ENCODE measurements at places on chromosomes 7 and 10.

- DNase-seq: no peak
These were observed 70.0 kb downstream of the CAMK1D start for GRCh38 chr10:12419262-12419847.

DNA sequence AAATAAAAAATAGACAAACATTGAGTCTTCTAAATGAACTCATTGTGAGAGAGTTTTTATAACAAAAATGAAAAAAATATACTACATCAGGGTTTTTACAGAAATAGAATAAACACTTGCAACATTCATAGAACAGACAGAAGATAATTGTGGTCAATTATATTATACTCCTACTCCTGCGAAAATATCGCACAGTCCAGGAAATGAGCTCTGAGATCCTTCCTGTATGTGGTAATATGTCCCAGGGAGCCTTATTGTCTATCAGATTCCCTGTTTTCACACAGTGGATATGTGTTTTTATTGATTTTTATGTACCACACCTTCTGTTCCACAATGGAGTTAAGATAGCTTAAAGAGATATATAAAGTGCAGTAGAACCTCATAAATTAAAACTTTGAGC is 27.5 kb upstream of the RELN start:
- DNase-seq: no peak

- DNase-seq: no peak
These were observed 250.4 kb upstream of the TCERG1L start for GRCh38 chr10:131561897-131562296.

DNA sequence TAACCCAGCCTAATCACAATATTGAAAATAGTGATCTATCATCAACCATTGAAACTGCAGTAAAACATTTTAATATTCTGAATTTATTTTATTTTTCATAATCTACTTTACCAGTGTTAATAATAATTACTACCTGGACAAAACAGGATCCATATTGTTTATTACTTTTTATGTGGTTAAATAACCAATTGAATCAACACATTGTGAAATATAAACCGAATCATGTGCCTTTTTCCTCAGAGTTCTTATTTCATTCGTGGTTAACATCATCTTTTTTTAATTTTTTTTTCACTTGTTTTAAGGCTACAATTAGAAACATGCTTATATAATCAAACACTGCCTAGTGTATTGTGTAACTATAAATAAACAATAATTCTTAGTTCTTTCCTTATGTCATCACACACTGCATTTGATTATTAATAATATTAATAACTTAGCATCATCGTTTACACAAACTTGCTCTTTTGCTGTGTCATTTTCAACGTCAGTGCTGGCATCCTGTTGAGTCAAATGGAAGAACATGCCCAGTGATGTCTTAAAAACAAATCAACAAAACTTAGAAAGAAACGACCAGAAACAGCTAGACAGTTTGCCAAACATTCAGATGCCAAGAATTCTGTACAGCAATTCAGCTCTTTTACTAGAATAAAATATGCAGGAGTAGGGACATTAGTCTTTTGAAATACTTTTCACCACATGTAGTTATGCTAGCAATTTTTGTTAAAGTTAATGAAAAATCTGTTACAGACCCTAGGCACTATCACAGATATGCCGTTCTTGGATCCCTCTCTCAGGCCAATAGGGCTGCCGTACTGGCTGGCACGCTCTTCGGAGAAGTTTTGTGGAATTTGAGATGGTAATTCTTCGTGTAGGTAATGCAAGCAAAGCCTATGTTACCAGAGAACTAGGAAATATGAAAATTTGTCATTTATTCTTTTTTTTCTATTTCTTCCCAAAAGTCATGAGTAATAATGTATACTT is 330.4 kb upstream of the SEMA3A start:
- no peak for DNase-seq

- DNase-seq: no peak
These were observed 44.9 kb downstream of the GLI3 start for GRCh38 chr7:42192066-42192465.

DNA sequence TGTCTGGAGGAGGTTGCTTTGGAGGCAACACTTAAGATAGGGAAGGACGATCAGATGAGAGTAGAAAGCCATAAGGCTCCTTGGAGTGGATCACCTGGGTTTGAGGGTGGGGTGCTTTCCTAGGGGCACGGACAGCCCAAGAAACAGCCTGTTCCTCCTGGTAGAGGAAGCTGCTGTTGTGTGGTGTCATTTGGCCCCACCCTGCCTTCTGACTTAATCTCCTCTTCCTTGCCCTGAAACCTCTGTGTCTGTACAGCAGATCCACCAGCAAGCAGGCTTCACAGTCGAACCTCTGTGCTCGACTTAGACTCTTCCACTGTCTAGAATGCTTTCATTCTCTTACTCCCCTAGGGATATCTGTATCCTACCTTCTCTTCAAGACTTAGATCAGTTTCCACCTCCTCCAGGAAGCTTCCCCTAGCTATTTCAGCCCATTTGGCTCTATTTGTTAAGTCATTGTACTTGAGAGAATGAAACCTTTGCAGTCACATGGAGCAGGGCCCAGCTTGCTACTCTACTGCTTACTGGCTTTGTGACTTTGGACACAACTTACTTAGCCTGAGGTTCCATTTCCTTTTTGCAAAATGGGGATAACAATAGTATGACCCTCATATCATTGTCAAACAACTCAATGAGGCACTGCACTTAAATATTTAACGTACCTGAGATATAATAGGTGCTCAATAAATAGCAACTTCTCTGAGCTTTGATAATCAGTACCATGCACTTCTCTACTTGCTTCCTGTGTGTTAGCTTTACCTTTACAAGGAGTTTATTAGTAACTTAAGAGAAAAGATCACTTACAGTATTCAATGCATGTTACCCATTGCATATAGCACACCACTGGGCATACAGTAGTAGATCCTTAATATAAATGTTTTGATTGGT is 5.0 kb downstream of the MXI1 start:
- DNase-seq: no peak

DNA sequence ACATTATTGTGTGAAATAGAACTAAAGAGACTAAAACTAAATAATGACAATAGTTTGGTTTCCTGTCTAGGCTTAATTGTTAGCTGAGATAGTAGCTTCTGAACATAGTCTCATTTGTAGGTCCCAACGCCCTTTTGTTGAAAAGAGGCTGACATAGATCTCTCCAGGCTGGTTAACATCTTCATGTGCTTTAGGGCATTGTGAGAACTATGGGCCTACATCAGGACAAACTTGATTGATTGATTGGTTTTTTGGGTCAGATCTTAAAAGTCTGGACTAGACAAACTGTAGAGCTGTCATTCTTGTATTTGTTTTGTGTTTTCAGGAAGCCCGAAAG is 869 bp downstream of the CHCHD1 start:
- no peak for DNase-seq

DNA sequence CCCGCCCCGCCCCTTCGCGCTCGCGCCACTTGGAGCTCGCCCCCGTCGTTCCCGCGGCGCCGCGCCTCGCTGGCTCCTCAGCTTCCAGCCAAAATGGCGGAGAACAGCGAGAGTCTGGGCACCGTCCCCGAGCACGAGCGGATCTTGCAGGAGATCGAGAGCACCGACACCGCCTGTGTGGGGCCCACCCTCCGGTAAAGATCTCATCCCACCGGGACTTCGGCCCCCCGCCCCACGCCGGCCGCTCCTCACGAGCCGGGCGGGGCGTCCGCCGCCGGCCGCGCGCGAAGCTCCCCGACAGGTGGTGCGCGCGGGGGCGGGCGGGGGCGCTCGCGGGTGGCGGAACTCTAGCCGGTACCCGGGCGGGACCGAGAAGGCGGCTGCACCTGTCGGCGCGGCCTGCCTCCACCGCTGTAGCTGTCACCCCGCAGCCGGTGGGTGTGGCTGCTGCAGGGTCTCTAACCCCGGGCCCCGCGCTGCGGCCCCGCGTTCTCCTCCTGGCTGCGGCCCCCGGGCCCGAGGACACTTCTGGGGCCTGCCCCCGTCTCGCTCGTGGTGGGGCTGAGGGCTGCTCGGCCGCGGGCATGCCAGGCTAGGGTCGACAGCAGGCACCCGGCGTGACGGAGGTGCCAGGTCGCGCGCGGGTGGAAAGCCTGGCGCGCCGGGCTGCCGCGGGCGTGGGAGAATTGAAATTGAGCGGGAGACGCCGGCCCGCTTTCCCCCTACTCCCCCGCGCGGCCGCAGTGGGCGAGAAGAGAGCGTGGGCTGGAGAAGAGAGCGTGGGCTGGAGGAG is at the start of gene EXOC6:
Gene EXOC6, plus strand, starts transcription at position 80 of the 793 bp plus-strand sequence. Its CDS starts 14 bp downstream, at position 94.
- DNase-seq: no peak

- DNase-seq: no peak
These were observed 7.0 kb downstream of the FAM221A start for GRCh38 chr7:23687011-23687410.

- DNase-seq: no peak
These were observed 1.5 kb downstream of the PVRIG start for GRCh38 chr7:100221231-100221718.

GRCh38 chr10:101041252-101041761 is 10.3 kb downstream of the SFXN3 start:
- no peak for DNase-seq

GRCh38 chr10:18735711-18736110 is 76.5 kb downstream of the ARL5B start:
- no peak for DNase-seq

DNA sequence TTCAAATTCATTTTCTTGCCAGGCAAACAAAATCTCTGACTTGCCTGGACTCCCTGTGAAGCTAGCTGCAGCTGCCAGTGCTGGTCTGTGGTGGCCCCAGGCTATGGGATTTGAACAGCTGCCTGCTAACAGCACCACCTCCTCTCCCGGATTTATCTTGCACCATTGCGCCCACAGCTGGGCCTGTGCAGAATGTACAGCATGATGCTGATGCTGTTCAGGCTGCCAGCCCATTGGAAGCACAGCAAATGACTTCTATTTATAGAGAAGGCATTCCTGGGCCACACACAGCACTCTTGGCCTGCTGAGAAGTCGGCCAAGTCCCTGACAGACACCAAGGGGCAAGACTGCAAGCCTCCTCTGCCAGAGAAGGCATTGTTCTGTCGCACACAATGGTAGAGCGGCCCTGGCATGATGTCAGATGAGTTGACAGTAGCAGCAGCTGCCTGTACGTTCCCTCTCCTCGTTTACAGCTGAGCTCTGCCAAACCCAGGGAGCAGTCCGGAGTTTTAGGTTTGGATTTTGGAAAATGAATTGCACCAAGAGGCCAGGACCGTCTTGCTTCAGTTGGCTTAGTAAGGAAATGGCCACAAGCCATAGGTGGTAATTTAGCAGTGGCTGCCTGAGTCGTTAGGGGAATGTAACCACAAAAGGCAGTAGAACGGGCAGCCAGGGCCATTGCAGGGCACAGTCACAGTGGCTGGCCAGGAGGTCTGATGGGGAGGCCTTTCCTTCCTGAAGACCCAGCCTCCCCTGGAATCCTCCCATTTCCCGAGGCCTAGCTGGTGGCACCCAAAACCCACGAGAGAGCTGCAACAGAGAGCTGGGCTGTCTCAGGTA is 38.5 kb downstream of the MTURN start:
- peak; percentile 34 for DNase-seq

DNA sequence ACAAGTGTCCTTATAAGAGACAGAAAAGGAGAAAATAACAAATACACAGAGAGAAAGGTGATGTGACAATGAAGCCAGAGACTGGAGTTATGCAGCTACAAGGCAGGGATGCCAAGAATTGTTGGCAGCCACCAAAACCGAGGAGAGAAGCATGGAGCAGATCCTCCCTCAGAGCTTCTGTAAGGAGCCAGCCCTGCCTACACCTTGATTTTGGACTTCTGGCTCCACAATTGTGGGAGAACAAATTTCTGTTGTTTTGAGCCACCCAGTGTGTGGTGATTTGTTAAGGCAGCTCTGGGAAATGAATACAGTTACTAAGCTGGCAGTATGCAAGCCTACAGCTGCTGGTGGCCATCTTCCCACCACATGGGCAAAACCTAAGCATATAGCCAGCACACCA is 163.6 kb downstream of the GRM8 start:
- no peak for DNase-seq

DNA sequence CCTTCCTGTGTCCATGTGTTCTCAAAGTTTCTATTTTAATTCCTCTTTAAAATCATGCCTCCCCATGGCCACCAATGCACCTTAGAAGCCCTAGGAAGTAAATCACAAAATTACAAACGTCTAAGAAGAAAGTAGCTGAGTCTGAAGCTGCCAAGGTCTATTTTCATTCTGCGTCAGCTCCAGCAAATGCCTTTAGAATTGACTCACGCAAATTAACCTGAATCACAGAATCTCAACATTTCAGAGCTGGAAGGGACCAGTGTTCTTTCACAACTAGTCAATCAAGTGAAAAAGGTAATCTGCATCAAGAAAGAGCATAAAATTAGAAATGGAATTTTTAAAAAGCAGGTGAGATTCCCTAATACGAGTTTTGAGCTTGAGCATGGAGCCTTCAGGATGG is 1017.6 kb downstream of the SORCS3 start:
- no peak for DNase-seq

DNA sequence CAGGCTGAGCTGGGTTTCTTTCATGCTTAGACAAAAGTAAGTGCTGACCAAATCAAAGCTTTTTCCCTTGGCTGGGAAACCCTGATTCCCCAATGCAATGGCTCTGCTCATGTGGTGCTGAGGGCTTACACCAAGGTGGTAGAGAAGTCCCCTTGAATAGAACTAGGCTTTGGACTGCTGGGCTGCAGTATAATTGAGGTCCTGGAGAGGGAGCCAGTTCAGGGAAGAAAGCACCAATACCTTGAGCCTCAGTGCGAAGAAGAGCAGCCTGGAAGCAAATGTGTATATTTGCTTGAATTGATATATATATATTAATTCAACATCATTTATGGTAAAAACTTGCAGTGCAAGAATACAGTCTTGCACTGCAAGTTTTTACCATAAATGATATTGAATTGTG is 391.1 kb downstream of the RPS24 start:
- no peak for DNase-seq
